ENCODE measurements at places on chromosomes 7 and 10. TPM values are rescaled to one million over a fixed set of nuclear protein-coding genes. Genes with fewer than 3 reads are reported as not detected.

Gene ERV3-1
- 70.3 TPM for polyA plus RNA-seq

Gene HABP2
- polyA plus RNA-seq = 0.52 TPM

Gene FAM241B
- 10.9 TPM for polyA plus RNA-seq

Gene SPAM1
- polyA plus RNA-seq = 0.10 TPM

DNA sequence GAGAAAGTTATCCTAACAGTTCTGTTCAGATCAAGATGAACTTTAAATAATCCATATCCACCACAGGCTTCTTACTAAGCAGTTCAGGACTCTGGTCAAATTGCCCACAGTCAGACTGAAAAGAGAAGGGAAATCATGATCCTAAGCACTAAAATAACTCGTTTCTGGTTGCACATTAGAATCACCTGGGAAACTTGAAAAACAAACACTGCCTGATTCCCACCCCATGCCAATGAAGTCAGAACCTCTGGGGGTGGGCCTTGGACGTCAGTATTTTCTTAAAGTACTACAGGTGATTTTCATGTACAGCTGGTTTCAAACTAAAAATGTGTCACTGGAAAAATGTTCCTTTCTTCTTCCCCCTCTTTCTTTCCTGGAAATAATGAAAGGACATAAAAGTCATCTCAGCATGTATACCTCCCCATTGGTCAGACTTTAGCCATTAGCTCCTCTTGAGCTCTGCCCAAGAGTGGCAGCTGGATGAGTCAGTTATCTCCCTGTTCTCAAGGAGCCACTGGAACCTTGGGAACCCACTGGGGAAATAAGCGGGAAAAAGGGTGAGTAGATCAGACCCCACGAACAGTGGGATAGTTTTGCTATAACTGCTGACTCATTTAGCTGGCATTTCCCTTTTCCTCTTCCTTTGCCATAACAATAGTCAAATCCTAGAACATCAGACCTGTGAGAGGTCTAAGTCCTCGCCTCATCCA is 75.3 kb upstream of the IL6 start:
- DNase-seq = no peak

DNA sequence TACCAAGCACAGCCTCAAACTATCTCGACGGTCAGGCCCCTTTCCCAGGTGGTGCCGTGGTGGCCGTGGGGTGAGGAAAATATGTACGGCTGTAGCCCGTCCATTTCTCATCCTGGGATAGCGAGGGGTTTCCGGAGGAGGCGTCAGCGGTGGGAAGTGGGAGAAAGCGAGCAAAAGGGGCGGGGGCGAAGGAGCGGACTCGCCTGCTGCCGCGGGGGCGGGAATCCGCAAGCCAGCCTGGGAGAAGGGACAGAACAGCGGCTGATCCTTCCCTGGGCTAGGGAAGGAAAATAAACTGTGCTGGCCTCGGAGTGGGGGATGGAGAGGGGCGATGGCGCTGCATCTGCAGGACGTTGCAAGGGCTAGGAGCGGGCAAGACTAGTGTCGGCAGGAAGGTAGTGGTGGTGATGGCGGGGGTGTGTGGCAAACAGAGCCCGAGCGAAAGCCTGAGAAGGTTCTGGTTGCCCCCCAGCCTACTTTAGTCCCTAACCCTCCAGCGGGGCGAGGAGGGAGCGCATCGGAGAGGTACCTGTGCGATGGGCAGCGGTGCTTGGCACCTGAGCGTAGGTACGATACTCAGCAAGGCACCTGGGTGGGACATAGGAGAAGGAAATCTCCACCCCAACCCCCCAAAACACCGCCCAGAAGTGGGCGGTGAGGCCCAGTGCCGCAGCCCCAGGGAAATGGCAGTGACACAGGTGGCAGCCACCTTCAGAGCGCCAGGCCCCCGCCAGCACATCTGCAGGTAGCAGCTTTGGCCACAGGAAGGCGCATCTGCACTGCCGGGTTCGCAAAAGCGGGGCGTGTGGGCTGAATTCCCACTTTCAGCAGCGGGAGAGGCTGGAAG is 49.9 kb upstream of the STEAP1B start:
- DNase-seq = peak; percentile 55

GRCh38 chr7:40799-41750 is 151.3 kb upstream of the FAM20C start:
- DNase-seq = no peak

Gene ZNF425
- polyA plus RNA-seq = 8.6 TPM

DNA sequence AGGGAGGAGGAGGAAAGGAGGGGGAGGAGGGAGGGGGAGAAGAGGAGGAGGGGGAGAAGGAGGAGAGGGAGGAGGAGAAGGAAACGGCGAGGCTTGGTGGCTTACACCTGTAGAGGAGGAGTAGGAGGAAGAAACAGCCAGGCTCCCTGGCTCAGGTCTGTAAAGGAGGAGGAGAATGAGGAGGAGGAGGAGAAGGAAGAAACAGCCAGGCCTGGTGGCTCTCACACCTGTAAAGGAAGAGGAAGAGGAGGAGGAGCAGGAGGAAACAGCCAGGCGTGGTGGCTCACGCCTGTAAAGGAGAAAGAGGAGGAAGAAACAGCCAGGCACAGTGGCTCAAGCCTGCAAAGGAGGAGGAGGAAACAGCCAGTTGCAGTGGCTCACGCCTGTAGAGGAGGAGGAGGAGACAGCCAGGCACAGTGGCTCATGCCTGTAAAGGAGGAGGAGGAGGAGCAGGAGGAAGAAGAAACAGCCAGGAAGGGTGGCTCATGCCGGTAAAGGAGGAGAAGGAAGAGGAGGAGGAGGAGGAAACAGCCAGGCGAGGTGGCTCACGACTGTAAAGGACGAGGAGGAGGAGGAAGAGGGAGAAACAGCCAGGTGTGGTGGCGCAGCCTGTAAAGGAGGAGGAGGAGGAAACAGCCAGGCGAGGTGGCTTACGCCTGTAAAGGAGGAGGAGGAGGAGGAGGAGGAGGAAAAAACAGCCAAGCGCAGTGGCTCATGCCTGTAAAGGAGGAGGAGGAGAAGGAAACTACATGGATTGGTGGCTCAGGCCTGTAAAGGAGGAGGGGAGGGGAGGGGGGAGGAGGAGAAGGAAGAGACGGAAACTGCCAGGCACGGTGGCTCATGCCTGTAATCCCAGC is 14.9 kb upstream of the CRCP start:
- peak; percentile 77 for DNase-seq

DNA sequence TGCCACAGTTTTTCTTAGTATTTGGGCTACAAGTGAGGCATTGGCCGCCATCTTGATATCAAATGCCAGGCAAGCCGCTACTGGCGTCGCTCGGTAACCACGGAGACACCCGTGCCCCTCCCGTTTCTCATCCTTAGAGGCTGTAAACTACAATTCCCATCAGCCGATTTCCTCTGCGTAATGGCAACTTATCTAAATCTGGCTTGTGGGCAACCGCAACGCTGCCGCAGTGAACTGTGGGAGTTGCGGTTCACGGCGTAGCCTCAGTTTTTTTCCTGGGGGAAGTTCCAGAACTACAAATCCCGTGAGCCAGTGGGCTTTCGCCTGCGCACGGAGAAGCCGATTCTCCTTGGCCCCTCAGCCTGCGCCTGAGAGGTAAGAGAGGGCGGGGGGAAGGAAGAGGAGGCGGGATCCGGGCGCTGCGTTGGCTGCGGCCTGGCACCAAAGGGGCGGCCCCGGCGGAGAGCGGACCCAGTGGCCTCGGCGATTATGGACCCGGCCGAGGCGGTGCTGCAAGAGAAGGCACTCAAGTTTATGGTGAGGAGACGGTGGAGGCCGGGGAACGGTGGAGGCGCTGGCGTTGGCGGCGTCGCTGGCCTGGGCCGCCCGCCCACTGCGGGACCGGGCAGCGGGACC is at the start of gene BTRC:
BTRC (plus strand) TSS at position 474 of the 636 bp plus-strand sequence; CDS start at position 490, 16 bp downstream.
- peak; percentile 99 for DNase-seq

- DNase-seq = no peak
Measured at GRCh38 chr7:82360591-82361368, 82.8 kb downstream of the CACNA2D1 start.

Gene FXYD4
- not detected for polyA plus RNA-seq

Gene MACC1
- 10.8 TPM for polyA plus RNA-seq

GRCh38 chr7:124655990-124656389 is 109.6 kb downstream of the GPR37 start:
- no peak for DNase-seq

Gene PFKP
- 31.5 TPM for polyA plus RNA-seq

DNA sequence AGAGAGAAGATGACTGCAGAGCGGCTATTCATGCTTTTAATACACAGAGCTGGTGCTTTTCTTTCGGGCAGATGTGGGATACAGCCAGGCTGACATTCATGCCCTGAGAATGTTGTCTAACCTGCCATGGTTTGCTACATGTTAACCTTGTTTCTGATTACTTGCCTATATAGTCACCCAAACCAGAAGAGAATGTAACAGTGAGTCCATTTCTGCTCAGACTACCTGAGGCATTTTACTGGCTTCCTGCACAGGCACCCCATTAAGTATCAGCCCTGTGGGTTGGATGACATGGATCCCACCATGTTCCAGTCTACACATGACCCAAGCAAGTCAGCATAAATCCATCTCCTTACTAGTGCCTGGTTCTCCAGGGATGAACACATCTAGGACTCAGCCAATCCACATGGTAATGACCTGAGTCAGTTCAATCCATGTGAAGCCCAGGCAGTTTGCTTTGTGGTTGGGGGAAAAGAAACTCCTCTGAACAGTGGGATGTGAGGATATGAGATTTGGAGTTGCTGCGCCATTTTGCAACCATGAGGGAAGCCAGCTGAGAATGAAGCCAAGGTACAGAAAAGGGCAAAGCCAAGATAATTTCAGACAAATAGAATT is 55.7 kb upstream of the MKX start:
- no peak for DNase-seq

Gene NEUROG3
- not detected for polyA plus RNA-seq

Gene NKX2-3
- polyA plus RNA-seq = not detected

GRCh38 chr7:28815928-28816373 is 142.2 kb downstream of the TRIL start:
- no peak for DNase-seq

DNA sequence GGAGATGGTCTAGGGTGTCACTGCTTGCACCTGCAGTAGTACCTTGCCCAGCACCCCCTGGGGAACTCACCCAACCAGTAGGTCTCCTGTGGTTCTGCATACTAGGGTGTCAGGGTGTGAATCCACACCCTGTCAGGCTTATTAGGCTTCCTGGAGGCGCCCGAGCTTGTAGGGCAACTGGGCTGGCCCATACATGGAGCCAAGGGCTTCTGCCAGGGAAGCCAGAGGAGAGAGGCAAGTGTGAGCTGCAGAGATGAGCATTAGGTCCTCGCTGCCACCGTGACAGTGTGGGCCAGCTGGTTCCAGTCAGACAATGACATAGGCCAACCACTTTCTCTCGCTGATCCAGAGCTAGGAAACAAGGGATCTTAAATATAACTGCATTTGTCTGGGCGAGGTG is 11.2 kb downstream of the MXI1 start:
- DNase-seq = no peak

GRCh38 chr10:52216852-52217251 is 97.2 kb upstream of the DKK1 start:
- peak; percentile 77 for DNase-seq
